Activated CD8-positive, alpha-beta memory T cell treated with anti-CD3 and anti-CD28 coated beads for 36 hours (primary cell): ENCODE measurements at places on chromosomes 4 and X. TPM values are rescaled to one million over a fixed set of nuclear protein-coding genes. Genes with fewer than 3 reads are reported as not detected.

Gene SPATA18
- total RNA-seq, result 0.19 TPM

Gene GUCY1A1
- total RNA-seq, result 0.13 TPM

Gene TMEM255A
- total RNA-seq, result not detected

Gene COL4A5
- not detected for total RNA-seq

Gene G3BP2
- total RNA-seq, result 201 TPM

Gene GAGE12J
- total RNA-seq, result not detected
